Right forelimb (tissue), 1 donor: ENCODE measurements at places on chromosomes 2 and 18.

GRCh38 chr2:10514743-10515142 lies 66.6 kb upstream of the ODC1 start:
- no peak for DNase-seq

- DNase-seq: no peak
Measured at GRCh38 chr2:29201979-29202378, 86.8 kb downstream of the CLIP4 start.

GRCh38 chr2:91477731-91478672 lies 2786.5 kb downstream of the RPIA start:
- peak; percentile 81 for DNase-seq

DNA sequence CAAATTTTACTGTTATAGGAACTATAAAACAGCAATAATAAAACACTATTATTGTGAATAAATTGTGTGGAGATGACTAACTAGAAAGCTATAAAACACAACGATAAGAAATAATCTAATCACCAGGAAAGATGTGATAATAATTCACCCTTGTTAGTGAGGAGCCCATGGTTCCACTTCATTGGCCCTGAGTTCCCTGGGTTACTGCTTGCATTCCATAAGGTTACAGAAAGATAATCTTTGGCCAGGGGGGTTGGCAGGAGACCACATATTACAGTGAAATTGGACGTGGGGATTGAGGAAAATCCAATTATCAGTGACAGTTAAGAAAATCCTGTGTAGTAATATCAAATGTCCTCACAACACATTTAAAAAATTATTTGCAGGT lies 2.5 kb upstream of the CPO start:
- no peak for DNase-seq

DNA sequence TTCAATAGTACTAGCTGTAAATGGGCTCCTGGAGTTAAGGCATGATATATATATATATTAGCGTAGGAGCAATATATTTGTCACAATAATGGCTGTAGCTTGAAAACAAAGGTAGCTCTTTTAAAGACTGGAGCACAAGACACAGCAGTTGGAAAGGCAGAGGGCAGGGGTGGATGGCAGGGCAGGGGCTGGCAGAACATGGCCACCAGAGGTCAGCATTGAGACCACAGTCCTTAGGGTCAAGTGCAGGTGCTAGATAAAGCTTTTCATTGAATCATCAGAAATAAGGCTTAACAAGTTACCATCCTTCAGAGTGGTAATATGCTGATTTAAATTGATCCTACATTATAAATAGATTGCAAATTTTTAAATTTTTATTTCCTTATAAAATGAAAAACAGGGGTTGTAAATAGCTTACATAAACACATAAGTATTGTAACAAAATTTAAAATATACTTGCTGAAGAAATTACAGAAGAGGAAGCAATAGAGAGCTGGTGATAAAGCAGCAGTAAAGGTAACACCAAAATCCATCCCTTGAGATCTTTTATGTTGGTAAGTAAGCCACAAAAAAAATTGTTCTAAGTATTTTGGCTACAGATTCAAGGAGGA lies 161.2 kb upstream of the PIEZO2 start:
- DNase-seq: no peak

GRCh38 chr2:88575051-88575450 lies 52.2 kb downstream of the EIF2AK3 start:
- DNase-seq: no peak

- no peak for DNase-seq
Measured at GRCh38 chr2:226446406-226447001, 353.1 kb downstream of the IRS1 start.

DNA sequence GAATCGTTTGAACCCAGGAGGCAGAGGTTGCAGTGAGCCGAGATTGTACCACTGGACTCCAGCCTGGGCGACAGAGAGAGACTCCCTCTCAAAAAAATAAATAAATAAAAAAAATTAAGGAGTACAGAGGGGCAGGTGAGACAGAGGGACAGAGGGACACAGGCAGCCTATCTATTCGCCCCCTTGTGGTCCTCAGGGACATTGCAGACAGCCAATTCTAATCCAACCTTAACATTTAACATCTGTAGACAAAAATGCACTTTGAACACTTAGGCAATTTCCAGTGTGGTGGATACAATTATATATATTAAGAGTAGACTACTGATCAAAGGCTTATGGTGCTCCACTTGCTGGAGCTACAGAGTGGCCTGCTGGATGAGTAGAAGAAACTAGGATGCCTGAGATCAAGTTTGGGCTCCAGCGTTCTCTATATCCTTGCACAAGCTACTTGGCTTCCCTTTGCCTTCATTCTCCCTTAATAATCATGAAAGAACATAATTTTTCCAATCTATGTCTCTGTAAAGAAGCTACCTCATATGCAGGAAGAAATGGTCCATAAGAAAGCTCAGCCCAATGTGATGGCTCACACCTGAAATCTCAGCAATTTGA lies 8.2 kb upstream of the SMARCAL1 start:
- DNase-seq: no peak

DNA sequence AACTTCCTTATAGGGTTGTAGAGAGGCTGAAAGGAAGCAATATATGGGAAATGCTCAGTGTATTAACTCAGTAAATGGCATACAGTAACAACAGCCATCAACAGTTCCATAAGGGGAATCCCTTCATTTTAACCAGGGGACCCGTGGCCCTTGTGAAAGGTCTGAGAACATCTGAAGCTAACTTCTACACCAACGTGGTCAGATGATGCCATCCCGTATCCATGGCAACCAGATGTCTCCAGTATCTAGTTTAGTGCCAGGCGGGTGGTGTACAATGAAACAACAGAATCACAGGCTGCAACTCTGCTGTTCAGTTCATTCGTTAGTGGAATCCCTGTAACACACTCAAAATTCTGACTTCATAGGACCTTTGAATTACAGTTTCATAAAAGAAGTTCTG lies 162.3 kb downstream of the TGIF1 start:
- DNase-seq: no peak

DNA sequence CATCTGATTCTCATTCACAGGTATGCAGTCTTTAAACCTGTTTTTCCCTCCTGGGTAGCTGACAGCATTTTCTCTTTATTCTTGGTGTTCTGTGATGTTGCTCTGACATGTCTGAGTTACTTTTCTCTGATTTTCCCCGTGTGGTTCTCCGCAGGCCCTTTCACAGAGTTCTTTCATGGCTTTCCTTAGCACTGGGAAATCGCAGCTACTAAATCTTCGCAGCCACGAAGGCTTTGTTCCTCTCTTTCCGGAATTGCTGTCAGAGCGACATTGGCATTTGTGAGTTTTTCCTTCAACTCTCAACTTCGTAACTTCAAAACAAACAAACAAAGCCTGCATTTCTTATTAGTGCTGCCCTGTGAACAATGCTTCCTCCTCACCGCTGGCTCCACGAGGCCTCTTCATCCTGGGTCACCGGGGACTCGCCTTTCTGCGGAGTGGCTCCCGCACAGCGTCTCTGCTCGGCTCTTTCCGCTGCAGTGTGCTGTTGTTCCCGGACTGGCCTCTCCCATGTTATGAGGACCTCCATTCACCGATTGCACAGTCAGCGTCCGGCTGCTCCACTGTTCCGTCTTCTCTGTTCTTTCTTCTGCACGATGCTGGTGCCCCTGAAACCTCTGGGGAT lies 16.1 kb downstream of the COLEC11 start:
- no peak for DNase-seq

DNA sequence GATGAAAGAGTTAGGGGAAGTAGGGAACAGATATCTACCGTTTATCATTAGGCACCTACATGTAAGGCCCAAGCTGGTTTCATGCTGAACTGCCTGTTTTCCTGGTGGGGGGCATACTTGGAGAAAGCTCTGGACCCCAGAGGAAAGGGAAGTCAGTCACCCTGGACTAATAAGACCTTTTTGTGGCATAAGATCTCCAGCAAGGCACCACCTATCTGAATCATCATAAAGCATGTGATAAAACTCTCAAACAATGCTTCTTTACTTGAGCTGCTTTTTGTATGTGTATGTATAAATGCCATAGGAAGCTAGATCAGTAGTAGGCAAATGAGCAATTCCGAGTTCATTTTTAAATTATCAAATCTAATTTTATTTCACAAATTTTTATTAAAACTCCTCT lies 104.8 kb downstream of the TANC1 start:
- DNase-seq: no peak

DNA sequence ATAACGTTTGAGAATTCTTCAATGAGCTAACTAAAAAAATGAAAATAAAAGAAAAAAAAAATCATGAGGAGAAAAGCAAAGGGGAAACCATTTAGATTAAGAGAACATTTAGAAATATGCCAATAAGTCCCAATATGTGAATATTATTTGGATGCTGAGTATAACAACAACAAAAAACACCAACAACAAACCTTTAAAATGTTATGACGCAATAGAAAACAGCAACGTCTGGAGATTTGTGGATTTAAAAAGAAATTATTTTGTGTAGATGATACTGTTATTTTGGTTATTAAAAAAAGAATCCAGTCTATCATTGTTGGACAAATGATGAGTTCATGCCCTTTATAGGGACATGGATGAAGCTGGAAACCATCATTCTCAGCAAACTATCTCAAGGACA lies 417.2 kb downstream of the LRRTM4 start:
- DNase-seq: no peak

GRCh38 chr2:112547333-112547732 lies 5.1 kb downstream of the POLR1B start:
- DNase-seq: no peak

DNA sequence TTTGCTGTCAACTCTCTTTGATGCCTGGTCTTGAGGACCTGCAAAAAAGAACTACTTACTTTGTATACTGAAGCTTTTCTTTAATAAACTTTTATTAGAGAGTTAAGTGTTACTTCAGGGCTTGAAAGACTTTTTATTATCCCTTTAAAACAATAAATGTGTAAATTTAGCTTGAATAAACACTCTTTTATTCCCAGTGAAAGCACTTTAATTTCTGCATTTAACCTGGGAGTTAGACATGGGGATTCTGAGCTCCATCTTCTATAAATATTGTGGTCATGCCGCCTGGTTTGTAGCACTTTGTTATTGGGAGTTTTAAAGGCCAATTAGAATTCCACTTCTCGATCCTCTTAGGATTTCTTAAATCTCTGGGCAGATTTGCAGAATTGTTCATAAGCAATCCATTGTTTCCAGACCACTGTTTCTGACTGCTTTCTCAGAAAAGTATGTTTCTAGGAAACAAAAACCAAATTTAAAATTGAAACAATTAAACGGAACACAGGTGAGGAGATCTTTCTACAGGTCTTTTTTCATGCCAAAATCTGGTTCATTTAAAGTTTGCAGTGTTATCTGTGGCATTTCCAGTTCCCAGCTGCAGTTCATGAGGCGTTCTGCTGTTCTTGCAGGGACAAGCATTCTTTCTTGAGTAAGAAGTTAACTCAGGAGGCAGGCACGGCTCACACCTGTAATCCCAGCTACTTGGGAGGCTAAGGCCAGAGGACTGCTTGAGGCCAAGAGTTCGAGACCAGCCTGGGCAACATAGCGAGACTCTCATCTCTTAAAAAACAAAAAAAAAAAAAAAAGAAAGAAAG lies 18.1 kb upstream of the E2F6 start:
- DNase-seq: no peak

GRCh38 chr2:60544954-60545560 lies 8.4 kb downstream of the BCL11A start:
- no peak for DNase-seq

DNA sequence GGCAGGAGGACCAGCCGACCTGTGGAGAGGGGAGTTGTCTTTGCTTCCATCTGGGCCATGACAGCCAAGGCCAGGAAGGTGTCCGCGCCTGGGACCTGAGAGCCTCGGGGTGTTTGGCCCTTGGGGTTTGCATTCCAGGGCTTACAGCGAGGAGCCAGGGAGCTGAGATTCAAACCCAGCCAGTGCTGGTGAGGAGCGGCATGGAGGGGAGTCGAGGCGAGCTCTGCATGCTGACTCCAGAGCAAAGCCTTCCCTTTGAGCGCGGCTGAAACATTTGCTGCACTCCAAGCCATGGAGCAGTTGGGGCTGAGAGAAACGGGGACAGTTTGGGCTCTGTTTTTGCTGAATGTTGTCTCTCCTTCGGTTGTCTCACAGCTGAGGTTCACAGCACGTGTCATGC lies 77.4 kb downstream of the TWIST2 start:
- DNase-seq: no peak

DNA sequence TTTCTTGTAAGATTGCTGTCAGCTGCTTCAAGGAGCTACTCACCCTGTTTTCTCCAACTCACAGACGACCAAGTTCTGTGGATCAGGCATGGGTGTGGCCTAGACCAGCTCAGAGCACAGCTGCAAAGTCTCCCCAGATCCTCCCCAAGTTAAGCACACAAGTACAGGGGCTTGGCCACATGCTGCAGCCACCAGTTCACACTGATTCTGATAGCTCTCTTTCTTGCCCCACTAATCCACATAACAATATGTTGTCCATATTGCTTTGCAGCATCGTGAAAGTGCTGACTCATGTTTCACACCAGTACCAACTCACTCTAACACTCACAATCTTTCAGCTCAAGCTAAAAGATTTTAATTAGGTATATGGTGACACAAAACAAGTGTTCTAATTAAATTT lies 437.0 kb downstream of the PARD3B start:
- no peak for DNase-seq
